ENCODE measurements at places on chromosomes 6 and 20.

DNA sequence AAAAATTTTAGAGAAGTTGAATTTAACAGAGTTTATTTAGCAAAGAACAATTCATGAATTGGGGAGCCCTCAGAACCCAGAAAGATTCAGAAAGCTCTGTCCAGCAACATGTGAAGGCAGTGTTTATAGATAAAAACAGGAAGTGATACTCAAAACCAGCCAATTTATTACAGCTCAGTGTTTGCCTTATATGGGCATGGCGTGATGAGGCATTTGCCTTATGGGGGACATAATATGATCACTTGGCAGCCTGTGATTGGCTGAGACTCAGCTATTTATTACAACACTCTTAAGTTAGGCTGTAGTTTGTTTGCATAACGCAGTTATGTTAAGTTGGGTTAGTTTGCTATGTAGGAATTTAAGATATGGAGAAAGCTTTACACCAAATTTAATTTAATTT is 11.5 kb downstream of the HLA-DPA1 start:
- DNase-seq = peak; percentile 23

GRCh38 chr20:45940053-45940452 is 5.6 kb downstream of the PCIF1 start:
- no peak for DNase-seq

DNA sequence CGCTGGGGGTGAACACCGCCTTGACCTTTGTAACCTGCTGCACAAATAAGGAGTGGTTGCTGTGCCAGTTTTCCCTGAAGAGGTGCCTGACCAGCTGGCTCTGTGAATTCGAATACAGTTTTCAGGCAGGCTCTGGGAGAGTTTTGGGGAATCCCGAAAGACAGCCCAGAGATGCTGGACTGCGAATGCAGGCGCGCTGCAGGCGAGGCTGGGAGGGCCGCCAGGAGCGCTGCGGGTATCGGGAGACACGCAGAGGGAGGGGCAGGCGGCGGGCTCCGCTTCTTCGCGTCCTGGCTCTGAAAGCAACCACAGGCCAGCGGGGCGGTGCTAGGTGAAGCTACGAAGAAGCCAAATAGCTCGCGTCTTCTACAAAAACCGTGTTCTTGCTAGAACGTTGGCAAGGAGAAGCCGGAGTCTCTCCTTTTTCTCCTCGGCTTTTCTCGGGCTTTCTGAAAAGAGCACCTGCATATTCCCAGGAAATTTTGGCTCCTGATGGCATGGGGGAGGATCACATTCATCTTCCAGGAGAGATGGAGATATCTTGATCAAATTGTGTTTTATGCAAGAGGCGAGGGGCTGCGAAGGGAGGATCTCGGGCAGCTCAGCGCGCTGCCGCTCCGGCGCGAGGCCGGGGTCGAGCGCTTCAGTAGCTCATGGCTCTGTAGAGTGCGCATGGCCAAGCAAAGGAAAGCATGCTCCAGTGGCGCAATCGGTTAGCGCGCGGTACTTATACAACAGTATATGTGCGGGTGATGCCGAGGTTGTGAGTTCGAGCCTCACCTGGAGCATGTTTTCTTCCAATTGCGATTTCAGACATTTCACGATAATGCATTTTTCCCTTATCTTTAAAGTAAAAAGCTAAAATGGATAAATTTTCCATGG is 158.1 kb upstream of the ZNF184 start:
- peak; percentile 79 for DNase-seq

- no peak for DNase-seq
These were observed 7.1 kb upstream of the ADGRG6 start for GRCh38 chr6:142294679-142295078.

- no peak for DNase-seq
These were observed 616.7 kb downstream of the PHF3 start for GRCh38 chr6:64252256-64252655.

GRCh38 chr6:124993327-124993726 is 31.1 kb downstream of the RNF217 start:
- DNase-seq = no peak

DNA sequence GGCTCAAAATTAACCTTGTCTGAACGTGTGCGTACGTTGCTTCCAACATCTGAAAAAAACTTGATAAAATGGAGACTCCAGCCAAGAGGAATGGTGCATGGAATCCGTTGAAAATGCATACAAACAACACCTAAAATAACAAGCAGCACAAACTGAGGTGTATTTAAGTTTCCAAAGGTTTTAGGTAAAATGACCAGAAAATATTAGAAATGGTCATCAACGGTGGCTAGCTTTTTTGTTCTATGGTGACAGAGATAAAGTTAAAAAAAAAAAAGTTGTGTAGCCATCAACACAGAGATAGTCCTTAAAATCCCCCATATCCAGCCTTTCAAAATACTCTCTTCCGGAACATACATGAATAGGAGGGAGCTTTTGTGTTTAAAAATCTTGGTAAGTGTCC is 651 bp upstream of the TFAP2B start:
- no peak for DNase-seq

DNA sequence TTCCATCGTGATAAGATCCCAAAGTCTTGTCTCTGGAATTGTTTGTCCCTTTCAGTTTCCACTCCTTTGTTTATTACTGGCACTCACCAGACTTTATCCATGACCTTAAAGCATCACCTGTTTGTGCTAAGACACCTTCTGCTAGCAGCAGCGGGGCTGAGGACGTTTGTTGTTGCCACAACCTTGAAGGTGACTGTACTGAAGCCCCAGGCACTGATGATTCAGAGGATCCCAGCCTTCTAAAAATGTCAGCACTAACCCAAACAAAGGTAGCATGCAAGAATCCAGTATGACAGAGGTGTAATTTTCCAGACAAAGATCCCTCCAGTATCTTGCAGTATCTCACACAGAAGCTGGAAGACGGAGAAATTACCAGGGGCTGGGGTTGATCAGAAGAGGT is 28.9 kb upstream of the SMIM8 start:
- DNase-seq = peak; percentile 54

DNA sequence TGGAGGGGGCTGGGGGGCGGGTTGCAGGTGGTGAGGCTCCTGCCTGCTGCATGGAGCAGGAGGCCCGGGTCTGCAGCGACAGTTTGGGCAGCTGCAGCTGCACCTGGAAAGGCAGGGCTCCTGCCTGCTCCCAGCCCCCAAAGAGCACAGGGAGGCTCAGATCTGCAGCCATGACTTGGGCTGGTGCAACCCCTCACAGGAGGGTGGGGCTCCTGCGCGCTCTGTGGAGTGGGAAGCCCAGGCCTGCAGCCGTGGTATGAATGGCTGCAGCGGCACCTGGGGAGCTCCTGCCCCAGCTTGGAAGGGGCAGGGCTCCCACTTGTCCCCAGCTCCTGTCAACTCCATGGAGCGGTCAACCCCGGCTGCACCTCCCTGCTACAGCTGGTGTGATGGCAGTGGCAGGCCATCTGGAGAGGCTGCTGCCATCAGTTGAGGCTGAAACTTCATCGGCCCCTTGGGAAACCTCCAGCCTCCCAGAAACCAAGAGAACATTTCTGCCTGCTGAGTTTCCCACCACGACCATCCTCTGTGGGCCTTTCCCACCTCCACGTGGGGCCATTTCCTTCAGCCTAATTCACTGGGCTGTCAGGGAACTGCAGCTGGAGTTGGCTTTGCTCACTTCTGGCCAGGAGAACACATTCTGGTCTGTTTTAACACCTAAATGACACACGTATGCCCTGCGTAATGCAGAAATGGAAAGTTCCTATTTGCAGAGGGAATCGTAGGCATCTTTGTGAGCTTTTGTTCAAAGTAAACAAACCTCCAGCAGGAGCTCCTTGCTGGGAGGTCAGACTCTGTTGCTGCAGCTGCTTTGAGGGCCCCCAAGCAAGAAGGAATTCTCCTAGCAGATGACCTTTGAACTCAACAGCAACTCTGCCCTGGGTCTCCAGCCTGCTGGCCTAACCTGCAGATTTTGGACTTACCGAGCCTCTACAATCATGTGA is 429.0 kb downstream of the PREX1 start:
- DNase-seq = no peak

DNA sequence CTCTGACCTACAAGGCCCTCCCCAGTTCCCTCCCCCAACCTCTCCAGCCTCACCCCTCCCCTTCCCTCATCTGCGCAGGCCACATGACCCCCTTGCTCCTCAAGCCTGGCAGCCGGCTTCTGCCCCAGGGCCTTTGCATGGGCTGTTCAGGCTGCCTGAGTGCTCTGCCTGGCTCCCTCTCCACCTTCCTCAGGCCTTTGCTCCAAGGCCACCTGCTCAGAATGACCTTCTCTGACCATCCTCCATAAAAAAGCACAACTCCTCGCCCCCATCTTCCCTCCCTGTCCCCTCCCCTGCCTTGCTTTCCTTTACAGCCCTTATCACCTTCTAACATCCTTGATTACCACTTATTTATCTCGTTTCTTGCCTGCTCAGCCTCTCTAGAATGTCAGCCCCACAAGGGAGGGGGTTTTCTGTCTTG is 38.7 kb downstream of the SPDEF start:
- no peak for DNase-seq

DNA sequence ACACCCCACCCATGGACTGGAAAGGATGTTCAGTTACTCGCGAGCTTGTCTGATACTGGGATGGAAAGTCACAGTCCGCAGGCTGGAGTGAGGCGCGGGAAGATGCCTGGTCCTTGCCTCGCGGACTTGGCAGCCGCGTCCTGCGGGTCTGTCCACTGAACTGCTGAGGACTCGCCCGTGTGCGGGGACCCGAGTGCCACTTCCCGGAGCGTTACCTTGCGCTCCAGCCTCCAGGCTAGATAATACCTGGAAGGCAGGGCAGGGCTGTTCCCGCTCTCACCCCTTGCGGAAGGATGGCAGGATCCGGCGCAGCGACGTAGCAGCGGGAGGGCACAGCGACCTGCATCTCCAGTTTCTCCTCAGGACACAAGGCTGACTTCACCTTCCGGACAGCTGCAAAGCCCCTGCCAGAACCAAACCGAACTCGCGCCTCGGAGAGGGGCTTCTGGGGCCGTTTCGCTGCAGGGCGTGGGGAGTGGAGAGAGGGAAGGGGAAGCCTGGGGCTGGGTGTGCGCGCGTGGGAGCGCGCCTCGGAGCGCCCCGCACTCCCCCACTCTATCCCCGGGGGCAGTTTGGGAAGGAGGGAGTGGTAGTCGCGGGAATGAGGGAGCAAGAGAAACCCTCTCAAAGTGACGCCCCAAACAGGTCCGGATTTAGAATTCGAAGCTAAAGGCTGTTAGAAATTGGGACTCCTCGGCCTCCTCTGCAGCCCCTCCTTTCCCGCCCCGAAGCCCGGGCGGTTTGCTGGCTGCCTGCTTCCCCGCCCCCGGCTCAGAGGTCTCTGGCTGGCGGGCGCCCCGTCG is at the start of gene KCNQ5:
Gene KCNQ5 (plus strand): TSS at position 774 of the 803 bp plus-strand sequence.
- DNase-seq = peak; percentile 20

GRCh38 chr6:163252061-163252591 is 162.4 kb upstream of the QKI start:
- no peak for DNase-seq

DNA sequence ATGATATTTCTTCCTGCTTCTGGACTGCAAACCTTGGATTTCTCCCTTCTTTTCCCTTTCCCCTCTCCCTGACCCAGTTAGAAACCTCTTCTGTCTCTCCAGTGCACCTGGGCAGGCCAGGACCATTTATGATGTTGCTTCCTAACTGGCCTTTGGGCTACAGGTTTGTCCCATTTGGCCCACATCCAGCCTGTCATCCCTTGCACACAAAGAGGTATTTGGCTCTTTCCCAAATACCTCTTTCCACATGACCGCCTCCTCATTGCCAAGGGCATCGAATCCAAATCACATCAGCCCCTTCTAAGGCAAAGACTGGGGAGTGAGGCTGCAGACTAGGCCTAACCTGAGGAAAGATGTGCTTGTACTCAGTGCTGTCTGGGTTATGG is 13.6 kb downstream of the FGD2 start:
- DNase-seq = peak; percentile 81

GRCh38 chr20:6265204-6265904 is 142.5 kb upstream of the FERMT1 start:
- DNase-seq = peak; percentile 76

All from MCF 10A (cell line).